ENCODE measurements at places on chromosomes 5 and 9.
A peak's percentile ranks its signal among the peaks of the same experiment; 100 is the strongest.

- no peak for DNase-seq
These were observed 123.0 kb upstream of the MTAP start for GRCh38 chr9:21679432-21679831.

DNA sequence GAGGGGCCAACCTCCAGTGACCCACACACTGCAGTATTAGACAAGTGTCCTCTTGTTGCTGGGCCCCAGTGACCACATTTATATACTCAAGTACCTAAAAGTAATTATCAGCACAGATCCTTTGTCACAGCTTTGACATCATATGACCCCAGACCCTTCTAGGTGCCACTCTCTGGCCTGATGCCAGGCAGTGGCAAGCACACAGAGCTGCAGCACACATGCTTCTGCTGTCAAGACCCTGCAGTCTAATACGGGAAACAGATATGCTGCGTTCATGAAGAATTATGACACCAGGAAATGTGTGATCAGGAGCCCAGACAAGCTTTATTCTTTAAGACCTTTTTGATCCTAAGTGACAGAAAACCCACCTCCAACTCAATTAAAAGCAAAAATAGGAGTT is 63.8 kb upstream of the AFAP1L1 start:
- no peak for DNase-seq

DNA sequence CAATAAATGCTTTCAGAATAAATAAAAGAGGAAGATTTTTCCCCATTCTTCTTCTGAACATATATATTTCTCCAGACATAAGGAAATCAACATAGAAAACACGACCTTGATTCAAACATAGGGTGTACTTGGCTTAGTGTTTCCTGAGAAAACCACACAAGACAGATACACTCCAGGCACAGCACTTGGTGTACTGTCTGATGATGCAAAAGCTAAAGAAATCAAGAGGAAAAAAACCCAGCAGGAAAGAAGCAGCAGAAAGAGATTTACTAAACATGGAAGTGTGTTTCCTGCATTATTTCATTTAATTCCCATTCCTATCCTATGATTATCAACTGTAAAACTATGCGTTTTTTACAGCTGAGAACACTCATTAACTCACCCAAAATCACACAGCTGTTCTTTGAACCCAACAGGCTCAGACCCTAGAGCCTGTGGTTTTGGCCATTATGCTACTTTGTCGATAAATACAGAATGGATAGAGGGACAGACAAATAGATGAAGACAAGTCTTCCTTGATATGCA is 46.1 kb downstream of the NIPAL4 start:
- no peak for DNase-seq

GRCh38 chr9:111348821-111349271 is 18.8 kb upstream of the OR2K2 start:
- DNase-seq: no peak

DNA sequence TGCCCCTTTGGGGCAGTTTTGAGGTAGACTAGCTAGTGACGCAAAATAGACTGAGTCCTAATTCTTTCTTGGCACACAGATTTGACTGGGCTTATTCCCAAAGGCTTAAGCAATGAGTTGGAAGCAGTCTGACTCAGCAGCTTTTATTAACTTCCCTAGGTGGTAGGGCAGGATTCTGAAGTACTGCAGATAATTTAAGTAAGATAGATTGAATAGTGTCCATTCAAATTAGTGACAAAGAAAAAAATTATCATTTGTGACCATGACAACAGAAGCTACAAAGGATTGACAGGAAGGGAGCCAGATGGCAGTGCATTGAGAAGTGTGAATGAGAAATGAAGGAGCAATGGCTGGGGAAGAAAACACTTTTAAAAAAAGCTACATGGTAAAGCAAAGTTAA is 649.4 kb downstream of the CDH9 start:
- DNase-seq: peak; percentile 66

DNA sequence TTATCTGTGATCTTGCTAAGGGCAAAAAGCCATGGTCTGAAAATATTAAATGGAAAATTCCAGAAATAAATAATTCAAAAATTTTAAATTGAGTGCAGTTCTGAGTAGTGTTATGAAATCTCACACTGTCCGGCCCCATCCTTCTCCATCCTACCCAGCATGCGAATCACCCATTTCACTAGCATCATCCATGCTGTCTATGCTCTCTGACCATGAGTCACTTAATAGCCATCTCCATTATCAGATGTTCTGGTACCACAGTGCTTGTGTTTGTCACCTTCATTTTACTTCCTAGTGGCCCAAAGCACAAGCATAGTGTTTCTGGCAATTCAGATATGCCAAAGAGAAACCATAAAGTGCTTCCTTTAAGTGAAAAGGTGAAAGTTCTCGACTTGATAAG is 63.3 kb upstream of the SMC5 start:
- no peak for DNase-seq

GRCh38 chr9:14283276-14283675 is 30.7 kb downstream of the NFIB start:
- DNase-seq: no peak

Data from hippocampal formation (tissue), 2 donors.